ENCODE measurements at places on chromosomes 3 and 15. TPM values are rescaled to one million over a fixed set of nuclear protein-coding genes. Genes with fewer than 3 reads are reported as not detected.

DNA sequence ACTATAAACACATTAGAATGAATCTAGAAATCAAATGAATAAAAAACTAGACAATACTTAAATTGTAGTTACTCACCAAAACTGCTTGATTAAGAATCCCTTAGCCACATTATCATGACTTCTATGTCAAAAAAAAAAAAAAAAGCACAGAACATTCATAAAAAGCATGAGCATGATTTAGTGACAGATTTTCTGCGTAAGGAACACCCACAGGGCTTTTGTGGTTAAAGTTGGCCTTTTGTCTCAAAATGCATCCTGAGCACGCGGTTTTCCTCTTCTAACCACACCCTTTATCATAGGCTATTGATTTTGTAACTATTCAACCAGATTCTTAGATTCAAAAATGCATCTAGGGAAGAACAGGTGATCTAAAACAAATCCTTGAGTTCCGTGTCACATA is 334.0 kb upstream of the NR2F2 start:
- no peak for DNase-seq
- no peak overlapping the region for H3K27ac ChIP-seq
- no peaks in the 10 kb centered on the region for H3K27me3 ChIP-seq
- H3K4me3 ChIP-seq = no peak overlapping the region
- H3K4me1 ChIP-seq = no peaks in the 10 kb centered on the region
- H3K36me3 ChIP-seq = no peaks in the 10 kb centered on the region

DNA sequence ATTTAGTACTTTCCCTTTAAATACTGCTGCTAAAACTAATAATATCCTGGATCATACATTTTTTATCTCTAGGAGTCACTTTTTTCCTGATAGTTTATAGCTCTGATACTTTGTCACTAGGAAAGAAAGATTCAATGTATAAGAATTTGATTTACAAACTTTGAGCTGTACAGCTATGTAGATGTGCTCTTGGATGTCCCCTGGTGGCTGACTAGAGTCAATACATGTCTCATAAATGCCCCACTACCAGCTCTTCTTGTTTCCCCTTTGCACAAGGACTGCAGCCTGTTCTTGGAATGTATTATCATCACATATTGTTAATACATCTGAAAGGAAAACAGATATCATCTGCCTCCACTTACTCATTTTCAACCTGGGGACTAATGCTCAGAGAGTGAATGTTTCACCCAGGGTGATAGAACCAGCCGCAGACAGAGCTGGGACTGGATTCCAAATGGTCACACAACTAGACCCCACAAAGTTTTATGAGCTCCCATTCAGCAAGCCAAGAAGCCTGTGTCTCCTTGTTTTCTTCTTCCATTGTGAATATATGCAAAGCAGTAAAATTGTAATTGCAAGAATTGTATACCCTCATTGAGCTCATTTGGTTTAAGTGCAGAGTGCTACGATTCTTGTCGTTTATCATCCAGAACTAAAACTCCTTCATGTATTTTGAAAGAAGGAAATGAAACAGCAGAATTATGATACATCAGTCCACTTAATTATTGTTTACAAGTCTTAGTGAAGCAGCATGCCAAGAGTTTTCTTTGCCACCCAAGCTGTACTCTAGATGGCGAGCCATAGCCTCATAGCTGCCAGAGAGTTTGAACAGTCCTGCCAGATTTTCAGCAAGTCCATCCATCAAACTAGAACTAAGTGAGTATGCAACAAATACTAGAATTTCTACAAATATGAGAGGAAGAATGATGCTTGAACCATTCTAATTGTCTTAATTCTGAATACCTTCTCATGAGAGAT is 261.6 kb upstream of the LMCD1 start:
- H3K27ac ChIP-seq = no peak overlapping the region
- H3K36me3 ChIP-seq = no peaks in the 10 kb centered on the region
- H3K27me3 ChIP-seq = no peaks in the 10 kb centered on the region
- H3K4me1 ChIP-seq = peaks cover 4% of the 10 kb centered on the region
- no peak overlapping the region for H3K4me3 ChIP-seq

- no peaks in the 10 kb centered on the region for H3K36me3 ChIP-seq
- no peak overlapping the region for H3K27ac ChIP-seq
Observed at GRCh38 chr3:24548278-24548677, 53.6 kb upstream of the THRB start.

DNA sequence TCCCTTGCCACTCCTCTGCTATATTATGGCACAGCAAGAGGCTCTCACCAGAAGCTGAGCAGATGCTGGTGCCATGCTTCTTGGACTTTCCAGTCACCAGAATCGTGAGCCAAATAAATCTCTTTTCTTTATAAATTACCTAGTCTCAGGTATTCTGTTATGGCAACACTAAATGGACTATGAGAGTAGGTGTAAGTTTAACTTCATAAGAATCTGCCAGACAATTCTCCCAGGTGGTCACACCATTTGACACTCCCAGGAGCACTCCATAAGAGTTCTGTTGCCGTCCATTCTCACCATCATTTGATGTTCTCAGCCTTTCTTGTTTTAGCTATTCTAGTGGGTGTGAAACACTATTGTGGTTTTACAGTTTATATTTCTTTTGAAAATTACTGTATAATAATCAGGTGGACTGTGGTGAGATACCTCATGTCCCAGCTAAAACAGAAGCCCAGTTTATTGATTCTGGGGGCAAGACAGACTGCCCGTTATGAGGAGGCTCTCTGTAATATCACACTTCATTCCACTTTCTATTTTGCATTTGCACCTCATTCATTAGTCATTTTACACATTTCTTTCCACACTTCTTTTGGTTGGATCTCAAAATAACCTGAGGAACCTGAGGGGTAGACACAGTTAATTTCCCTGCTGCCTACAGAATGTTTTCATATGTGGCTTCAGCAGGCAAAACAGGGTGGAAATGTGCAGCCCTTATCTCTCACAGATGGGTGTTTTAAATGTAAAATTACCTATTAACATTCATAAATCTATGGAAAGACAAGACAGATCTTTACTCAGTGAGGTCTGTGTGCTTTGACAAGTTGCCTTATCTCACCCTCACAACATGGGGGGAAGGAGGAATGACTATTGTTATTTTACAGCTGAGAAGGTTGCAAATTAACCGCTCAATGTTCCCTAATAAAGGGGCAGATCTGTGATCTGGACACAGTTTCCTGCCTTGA is 42.1 kb downstream of the CDCP1 start:
- H3K27ac ChIP-seq = no peak overlapping the region
- no peaks in the 10 kb centered on the region for H3K27me3 ChIP-seq

DNA sequence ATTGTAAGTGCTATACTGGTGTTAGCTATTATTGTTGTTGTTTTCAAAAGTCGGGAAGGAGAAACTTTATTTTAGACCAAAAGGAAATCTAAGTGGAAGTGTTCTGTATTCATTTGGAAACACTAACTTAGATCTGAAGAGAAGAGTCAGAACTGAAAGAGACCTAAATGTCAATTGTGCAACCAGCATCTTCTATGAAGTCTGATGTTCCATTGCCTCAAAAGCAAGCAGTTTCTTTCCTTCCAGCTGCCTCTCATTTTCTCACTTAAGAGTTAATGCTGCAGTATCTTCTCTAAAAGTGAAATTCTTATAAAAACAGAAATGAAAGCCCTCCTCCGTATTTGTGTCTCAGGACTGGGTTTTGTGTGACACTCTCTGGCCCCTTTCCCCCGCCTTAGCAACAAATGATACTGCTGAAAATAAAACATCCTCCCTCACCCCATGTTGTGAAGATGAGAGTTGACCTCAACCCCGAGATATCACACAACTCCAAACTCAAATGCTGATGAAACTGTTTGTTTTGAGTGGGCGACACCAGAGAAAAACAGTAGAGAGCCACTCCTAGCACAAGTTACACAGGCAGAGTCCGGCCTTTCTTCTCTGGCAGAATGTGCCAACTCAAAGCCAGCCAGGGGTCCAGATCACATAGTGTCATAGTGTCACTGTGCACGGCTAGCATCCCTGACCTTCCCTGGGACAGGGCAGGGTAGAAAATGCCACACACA is 48.9 kb downstream of the GLDN start:
- no peaks in the 10 kb centered on the region for H3K4me1 ChIP-seq
- H3K27me3 ChIP-seq = no peaks in the 10 kb centered on the region
- no peak overlapping the region for H3K27ac ChIP-seq
- DNase-seq = no peak
- no peak overlapping the region for H3K4me3 ChIP-seq

DNA sequence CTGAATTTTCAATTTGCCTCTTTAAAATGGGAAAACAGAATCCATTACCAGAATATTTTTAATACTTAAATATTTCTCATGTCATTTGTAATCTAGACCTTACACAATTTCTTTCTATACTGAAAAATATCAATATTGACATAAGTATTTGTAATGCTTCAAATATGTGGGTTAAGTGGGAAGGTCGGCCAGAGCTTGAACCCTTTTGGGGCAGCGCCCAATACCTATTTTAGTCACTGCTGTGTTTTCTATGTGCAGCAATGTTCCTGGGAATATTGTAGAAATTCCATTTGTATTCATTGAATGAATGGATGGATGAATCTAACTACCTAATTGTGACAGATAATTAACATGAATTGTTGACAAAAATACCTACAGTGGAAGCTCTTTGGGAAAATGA is 459.7 kb upstream of the ZNF717 start:
- no peak overlapping the region for H3K4me3 ChIP-seq
- H3K4me1 ChIP-seq = no peaks in the 10 kb centered on the region
- H3K27ac ChIP-seq = no peak overlapping the region
- no peaks in the 10 kb centered on the region for H3K27me3 ChIP-seq

GRCh38 chr15:80849308-80849707 is 70.1 kb downstream of the CEMIP start:
- H3K4me3 ChIP-seq = no peak overlapping the region
- no peaks in the 10 kb centered on the region for H3K27me3 ChIP-seq
- H3K27ac ChIP-seq = no peak overlapping the region
- peak; percentile 78 for DNase-seq
- no peaks in the 10 kb centered on the region for H3K4me1 ChIP-seq
- no peaks in the 10 kb centered on the region for H3K36me3 ChIP-seq

GRCh38 chr3:156299569-156299968 is 179.2 kb downstream of the KCNAB1 start:
- no peak for DNase-seq
- peaks cover 8% of the 10 kb centered on the region for H3K4me1 ChIP-seq
- H3K36me3 ChIP-seq = no peaks in the 10 kb centered on the region
- H3K27me3 ChIP-seq = no peaks in the 10 kb centered on the region

MYLK gene
- polyA plus RNA-seq = 134 TPM

- H3K4me3 ChIP-seq = no peak overlapping the region
- no peaks in the 10 kb centered on the region for H3K4me1 ChIP-seq
- DNase-seq = no peak
- no peaks in the 10 kb centered on the region for H3K27me3 ChIP-seq
- H3K36me3 ChIP-seq = no peaks in the 10 kb centered on the region
Observed at GRCh38 chr3:79672075-79672474, 95.7 kb downstream of the ROBO1 start.

GRCh38 chr15:97977734-97978133 is 17.2 kb downstream of the ARRDC4 start:
- no peak for DNase-seq
- peaks cover 2% of the 10 kb centered on the region for H3K36me3 ChIP-seq
- H3K4me1 ChIP-seq = peaks cover 1% of the 10 kb centered on the region
- H3K27ac ChIP-seq = no peak overlapping the region

Data from aorta (tissue), 5 donors.